ENCODE measurements at places on chromosomes 1 and 21.

DNA sequence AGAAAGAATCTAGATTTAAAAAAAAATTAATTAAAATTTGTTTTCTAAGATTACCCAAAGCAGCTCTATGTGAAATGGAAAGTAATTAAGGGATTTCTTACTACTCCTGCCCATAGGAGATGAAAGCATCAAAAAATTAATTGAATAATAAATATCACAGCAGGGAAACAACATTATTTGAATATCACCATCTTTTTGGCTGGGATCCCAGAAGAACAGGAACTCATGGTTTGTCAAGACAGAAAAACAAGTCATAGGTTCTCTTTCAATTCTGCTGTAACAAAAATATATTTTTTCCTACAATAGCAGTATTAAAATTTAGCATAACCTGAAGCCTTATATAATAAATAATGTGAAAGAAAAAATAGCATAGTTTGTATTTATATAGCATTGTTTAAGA, 1713.4 kb downstream of the NCAM2 start:
- DNase-seq: no peak

GRCh38 chr1:5651027-5651410, 341.2 kb downstream of the NPHP4 start:
- DNase-seq: no peak

DNA sequence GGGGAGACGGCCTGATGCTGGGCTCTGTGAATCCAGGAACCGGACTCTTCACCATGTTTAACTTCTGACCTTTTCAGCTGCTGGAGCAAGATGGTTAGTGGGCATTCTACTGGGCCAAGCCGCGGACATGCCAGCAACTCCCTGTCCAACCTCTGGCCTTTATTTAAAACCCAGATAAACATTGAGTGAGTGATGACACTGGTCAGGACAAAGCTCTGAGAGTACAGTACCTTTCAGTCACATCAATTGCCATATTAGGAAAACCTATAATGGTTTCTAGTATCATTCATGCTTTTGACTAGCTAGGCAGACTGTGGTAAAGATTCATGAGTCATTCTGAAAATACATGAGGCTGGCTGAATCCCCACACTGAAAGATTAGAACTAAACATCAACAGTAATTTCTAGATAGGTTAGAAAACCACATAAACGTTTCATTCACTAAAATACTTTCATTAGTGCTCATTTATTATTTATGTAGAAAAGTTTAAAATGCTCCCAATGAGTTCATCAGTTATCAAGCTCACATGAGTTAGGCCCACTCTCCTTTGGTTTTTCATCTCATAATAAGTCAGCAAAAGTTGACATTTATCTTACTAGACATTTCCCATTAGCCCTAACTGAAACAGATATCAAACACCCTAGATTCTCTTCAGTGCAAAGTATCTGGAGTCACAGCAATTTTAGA, 7.1 kb upstream of the ACTA1 start:
- peak; percentile 30 for DNase-seq

GRCh38 chr1:182617014-182617429, 12.8 kb upstream of the RGS16 start:
- DNase-seq: no peak

GRCh38 chr1:183027031-183027430, 3.8 kb downstream of the LAMC1 start:
- no peak for DNase-seq

DNA sequence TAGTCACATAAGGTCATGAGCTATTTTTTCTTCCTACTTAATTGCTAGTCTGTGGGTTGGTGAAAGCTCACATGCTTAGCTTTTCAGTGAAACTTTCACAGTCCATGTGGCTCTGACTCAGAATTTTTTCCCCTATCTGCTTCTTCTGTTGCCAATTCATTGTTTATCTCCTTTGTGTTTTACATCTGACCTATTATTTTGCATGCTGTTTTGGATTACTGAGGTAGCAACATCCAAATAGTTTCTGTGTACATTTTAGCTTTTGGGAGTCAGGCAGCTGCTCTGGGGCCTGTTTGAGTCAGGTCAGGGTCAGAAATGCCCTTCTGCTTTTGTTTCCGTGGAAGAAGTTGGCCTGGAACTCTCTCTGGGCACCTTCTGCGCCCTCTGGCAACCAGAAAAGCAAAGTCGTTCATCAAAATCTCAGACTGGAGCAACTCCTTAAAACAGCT, 40.0 kb downstream of the ROR1 start:
- DNase-seq: peak; percentile 48

DNA sequence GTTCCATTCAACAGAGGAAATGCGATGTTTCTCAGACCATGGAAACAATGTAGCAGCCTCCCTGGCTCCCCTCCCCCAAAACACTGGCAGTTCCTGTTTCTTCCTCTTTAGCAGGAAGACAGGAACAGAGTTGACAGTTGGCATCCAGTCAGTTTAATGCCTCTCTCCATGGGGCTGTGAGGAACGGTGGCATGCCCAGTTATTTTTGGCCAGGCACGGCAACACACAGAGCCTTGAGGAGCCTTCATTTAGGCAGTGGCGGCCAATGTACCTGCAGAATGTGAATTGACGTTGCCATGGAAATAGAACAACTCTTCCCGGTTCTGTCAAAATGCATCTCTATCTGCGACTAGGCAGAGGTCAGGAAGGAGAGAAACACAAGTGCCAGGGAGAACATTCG, 330.6 kb downstream of the DSCAM start:
- DNase-seq: no peak

DNA sequence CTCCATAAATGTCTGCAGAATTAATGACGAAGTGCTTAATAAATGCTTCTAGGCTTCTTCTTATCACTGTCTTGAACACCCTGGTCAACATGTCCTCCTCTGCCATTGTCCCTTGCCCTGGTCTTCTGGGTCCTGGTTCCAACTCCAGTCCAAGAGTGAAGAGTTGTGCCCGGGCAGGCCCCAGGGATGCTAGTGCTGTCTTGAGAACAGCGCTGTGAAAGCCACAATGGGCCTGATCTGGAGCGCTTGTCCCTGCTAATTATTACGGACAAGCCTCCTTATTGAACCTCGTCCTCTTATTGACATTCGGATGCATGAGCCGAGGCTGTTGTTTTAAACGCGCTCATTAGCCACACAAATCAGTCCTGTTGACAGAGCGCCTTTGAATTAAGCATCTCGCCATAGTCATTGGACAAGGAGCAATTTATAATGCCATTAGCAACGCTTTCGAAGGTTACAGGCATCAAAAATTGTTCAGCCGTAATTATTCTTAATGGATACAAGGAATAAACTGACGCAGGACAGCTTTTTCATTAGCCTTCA, 211.6 kb upstream of the POU3F1 start:
- no peak for DNase-seq

- no peak for DNase-seq
Observed at GRCh38 chr1:82565546-82565945, 764.8 kb downstream of the ADGRL2 start.

DNA sequence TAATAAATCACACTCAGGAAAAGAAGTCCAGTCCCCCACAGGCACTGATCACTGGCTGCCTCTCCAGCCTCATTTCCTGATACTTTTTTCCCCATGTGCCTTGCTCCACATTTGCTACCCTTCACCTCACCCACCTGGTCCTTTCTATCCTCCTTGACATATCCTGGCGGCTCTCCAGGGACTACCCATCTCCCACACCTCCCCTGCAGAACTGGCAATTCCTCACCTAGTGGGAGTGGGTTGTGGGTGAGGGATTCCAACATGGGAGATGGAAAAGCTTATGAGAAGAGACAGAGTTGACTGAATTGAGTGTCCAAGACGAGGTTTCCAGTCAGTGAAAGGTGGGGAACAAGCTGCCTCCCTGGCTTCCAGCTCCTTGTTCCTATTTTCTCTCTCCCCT, 69.6 kb downstream of the FCRL5 start:
- DNase-seq: no peak

DNA sequence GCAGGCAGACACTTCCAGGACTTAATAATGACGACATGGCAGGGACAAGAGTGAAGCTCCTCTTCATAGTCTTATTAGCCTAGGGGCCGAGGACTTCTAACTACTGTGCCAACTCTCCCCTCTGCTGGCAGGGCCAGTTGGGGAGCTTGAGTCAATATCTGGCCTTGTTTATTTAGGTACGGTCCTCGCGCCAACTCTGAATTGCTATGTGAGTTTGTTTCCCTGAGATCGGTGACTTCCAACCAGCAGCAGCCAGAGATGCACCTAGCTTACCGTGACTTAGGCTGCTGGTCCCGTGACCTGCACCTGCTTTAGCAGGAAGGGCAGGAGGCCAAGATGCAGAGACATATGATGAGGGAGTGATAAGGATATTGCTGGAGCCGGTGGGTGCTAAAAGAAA, 451.1 kb downstream of the PCP4 start:
- no peak for DNase-seq

- DNase-seq: no peak
Observed at GRCh38 chr21:37273440-37273839, 6.3 kb upstream of the VPS26C start.

- DNase-seq: peak; percentile 85
Observed at GRCh38 chr1:203480525-203481084, 5.0 kb downstream of the PRELP start.

- DNase-seq: no peak
Observed at GRCh38 chr21:24594082-24594481, 1013.2 kb downstream of the MRPL39 start.

- no peak for DNase-seq
Observed at GRCh38 chr1:54227891-54228310, 27.9 kb downstream of the MRPL37 start.

GRCh38 chr1:29519108-29519787, 282.9 kb downstream of the PTPRU start:
- no peak for DNase-seq

DNA sequence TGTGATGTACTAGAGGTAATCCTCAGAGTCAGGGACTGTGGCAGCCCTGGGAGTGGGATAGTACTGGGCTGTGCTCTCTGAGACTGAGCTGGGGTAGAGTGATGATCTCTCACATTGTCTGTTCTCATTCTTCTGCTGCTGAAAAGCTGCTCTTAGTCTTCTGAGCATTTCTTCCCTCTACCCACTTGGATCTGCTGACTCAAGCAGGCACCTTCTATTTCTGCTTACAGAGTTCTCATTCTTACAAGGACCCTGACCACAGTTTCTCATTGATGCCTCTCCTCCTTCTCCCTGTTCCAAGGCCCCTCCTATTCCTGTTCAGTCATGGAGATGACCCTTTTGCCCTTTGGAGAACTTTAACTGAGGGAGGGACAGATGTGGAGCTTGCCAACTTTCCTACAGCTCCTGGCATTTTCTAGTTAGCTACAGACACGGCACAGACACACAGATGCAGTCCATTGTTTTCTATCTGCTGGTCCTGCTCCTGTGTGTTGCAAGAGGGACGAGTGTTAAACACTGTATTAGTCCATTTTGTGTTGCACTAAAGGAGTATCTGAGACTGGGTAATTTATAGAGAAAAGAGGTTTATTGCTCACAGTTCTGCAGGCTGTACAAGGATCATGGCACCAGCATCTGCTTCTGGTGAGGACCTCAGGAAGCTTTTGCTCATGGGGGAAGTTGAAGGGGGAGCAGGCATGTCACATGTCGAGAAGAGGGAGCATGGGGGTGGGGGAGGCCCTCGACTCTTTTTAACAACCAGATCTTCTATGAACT, 12.3 kb downstream of the MAPKAPK2 start:
- no peak for DNase-seq

- no peak for DNase-seq
Observed at GRCh38 chr1:225820522-225821120, 10.7 kb downstream of the EPHX1 start.

GRCh38 chr1:174839211-174839610, 160.5 kb upstream of the CACYBP start:
- DNase-seq: no peak

DNA sequence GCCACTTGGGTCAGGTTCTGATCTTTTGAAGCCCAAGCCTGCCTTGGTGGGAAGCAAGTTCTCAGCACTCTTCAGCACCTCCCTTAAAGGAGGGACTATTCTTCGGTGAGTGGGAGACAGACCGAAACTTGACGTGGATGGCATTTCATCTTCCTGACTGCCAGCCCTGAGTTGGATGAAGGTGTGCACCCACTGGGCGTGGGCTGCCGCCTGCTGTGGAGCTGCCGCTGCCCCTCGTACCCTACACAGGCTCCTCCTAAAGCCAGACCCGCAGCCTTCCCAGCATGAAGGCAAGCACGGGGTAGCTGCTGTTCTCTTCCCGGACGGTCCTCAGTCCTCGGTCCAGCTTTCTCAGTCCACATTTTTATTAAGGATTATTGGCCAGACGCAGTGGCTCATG, 84.2 kb downstream of the SLC66A1 start:
- no peak for DNase-seq

- DNase-seq: no peak
Observed at GRCh38 chr21:45042664-45043161, 31.7 kb upstream of the ADARB1 start.

- DNase-seq: no peak
Observed at GRCh38 chr1:1199141-1199960, 7.0 kb downstream of the TNFRSF18 start.

DNA sequence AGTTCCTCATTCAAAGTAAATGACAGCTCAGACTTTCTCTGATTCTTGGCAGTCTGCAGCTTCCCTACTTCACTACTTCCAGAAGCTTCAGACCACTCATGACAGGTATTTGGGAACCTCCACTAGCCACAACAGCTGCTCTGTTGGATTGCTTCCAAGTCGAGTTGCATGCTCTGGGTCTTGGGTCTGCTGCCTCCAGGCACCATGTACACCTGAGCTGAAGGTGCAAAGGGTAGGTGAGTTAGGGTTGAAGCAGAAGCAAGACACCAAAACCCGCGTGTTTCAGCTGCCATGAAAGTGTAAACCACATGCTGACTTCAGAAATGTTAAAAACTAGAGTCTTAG, 62.7 kb downstream of the ZNF684 start:
- no peak for DNase-seq

DNA sequence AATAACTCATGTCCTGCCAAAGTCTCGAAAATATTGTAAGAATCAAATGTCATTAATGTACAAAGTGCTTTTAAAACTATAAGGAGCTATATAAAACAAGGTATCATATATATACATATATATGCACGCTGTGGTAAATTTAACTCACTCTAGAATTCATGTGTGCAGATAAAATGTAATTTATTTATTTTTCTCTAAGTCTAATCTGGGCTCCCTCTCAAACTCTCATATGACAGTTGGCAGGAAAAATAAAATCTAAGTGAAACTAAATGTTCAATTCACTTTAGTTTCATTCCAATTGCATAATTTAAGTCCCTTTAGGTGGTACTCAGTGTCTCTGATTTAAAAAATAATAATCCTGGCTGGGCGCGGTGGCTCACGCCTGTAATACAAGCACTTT, 372.0 kb upstream of the DAB1 start:
- no peak for DNase-seq

GRCh38 chr1:24905355-24905978, 24.6 kb downstream of the RUNX3 start:
- no peak for DNase-seq

GRCh38 chr1:43422995-43423671, 30.6 kb downstream of the HYI start:
- DNase-seq: no peak

Measured in AG09319 (cell line).